GM12878 (cell line): ENCODE measurements at places on chromosomes 5 and 9. TPM values are rescaled to one million over a fixed set of nuclear protein-coding genes. Genes with fewer than 3 reads are reported as not detected.

DNA sequence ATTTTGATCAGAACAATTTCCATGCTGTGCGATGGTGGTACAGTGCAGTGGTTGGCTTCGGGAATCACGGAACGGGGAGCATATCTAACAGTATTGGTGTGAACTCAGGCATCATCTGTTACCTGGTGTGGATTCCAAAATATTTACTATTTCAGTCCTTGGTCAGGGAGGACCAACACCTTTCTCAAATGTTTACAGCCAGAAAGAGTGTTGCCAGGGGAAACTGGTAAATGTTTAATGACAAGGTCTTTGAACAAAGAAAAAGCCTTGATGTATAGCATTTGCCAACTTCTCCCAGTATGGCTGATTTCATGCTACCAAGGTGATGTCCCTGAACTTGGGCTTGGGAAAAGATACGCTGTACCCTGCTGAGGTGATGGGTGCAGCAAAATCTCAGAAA is 145.6 kb upstream of the POC5 start:
- H3K4me1 ChIP-seq, result no peaks in the 10 kb centered on the region
- H3K36me3 ChIP-seq, result no peaks in the 10 kb centered on the region
- H3K27ac ChIP-seq, result no peak overlapping the region
- H3K27me3 ChIP-seq, result no peaks in the 10 kb centered on the region

- no peaks in the 10 kb centered on the region for H3K27me3 ChIP-seq
- no peak for DNase-seq
- no peak overlapping the region for H3K4me3 ChIP-seq
- no peak overlapping the region for H3K27ac ChIP-seq
- no peaks in the 10 kb centered on the region for H3K36me3 ChIP-seq
These were observed 161.4 kb upstream of the GAS1 start for GRCh38 chr9:87108661-87109060.

- DNase-seq, result peak; percentile 93
- H3K27ac ChIP-seq, result peak overlapping the region; percentile 75
- H3K4me3 ChIP-seq, result peak overlapping the region; percentile 29; the same call in 1 of the 2 replicates
- peaks cover 33% of the 10 kb centered on the region for H3K4me1 ChIP-seq
- no peaks in the 10 kb centered on the region for H3K36me3 ChIP-seq
These were observed 1.1 kb downstream of the IL4 start for GRCh38 chr5:132674671-132675506.

- H3K27ac ChIP-seq, result no peak overlapping the region
- H3K36me3 ChIP-seq, result no peaks in the 10 kb centered on the region
- no peak for DNase-seq
- H3K4me1 ChIP-seq, result no peaks in the 10 kb centered on the region
- H3K4me3 ChIP-seq, result no peak overlapping the region
These were observed 601.4 kb downstream of the GABRG2 start for GRCh38 chr5:162668926-162669325.

- H3K36me3 ChIP-seq, result no peaks in the 10 kb centered on the region
- H3K4me1 ChIP-seq, result no peaks in the 10 kb centered on the region
- no peaks in the 10 kb centered on the region for H3K27me3 ChIP-seq
- H3K27ac ChIP-seq, result no peak overlapping the region
- H3K4me3 ChIP-seq, result no peak overlapping the region
These were observed 2106.3 kb upstream of the WWC1 start for GRCh38 chr5:166185185-166185584.

- H3K27ac ChIP-seq, result no peak overlapping the region
- no peak for DNase-seq
- H3K4me3 ChIP-seq, result no peak overlapping the region
- H3K36me3 ChIP-seq, result peaks cover 8% of the 10 kb centered on the region; the same call in 1 of the 2 replicates
- H3K4me1 ChIP-seq, result no peaks in the 10 kb centered on the region
These were observed 89.9 kb downstream of the SIL1 start for GRCh38 chr5:139108063-139108824.

GRCh38 chr5:54294097-54294667 is 16.2 kb downstream of the ARL15 start:
- no peaks in the 10 kb centered on the region for H3K4me1 ChIP-seq
- H3K4me3 ChIP-seq, result no peak overlapping the region
- no peak for DNase-seq
- no peaks in the 10 kb centered on the region for H3K27me3 ChIP-seq
- H3K27ac ChIP-seq, result no peak overlapping the region

RLN2 gene
- total RNA-seq, result 3.3 and 3.9 TPM in 2 replicates
